C1 segment of cervical spinal cord (tissue), 14 donors: ENCODE measurements at places on chromosomes 16 and 17.
A peak's percentile ranks its signal among the peaks of the same experiment; 100 is the strongest.

DNA sequence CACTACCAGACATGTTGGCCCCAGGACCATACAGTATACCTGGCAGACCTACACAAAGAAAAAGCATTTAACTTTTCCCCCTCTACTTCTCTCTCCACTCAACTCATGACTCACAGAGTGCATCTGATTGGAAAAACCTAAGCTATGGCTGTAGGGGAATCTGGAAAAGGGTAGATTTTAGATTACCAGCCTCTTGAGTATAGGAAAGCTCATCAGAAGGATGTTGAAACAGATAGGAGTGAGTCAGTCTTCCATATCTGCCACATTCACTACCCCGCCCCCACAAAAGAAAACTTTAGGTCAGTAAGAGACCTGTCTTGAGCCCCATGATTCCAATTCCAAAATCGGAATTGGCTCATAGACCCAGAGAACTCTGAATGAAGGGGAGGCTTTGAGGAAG is 12.3 kb downstream of the KRT9 start:
- no peak for DNase-seq

DNA sequence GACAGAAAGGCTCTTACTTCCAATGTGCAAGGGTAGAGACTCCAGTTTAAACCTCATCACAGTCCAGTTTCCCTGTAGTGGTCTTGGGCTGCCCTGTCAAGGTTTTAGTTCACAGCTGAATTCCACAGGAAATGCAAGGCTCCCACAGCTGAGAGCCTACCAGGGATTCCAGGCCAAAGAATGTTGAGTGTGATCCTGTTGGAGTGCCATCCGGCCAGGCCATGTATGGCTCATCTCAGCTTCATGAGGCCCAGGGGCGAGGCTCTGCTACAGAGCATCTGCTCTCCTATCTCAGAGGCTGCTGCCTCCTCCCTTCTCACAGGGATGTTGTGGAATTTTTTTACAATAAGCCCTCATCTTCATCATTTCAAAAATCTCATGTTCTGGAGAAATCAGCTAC is 239.8 kb upstream of the CCL2 start:
- no peak for DNase-seq

- DNase-seq, result no peak
Measured at GRCh38 chr17:35541434-35541833, 4.0 kb upstream of the SLFN12L start.

GRCh38 chr17:57516290-57517230 is 228.5 kb downstream of the CCDC182 start:
- no peak for DNase-seq

GRCh38 chr16:50434872-50435478 is 66.2 kb upstream of the BRD7 start:
- DNase-seq, result no peak

DNA sequence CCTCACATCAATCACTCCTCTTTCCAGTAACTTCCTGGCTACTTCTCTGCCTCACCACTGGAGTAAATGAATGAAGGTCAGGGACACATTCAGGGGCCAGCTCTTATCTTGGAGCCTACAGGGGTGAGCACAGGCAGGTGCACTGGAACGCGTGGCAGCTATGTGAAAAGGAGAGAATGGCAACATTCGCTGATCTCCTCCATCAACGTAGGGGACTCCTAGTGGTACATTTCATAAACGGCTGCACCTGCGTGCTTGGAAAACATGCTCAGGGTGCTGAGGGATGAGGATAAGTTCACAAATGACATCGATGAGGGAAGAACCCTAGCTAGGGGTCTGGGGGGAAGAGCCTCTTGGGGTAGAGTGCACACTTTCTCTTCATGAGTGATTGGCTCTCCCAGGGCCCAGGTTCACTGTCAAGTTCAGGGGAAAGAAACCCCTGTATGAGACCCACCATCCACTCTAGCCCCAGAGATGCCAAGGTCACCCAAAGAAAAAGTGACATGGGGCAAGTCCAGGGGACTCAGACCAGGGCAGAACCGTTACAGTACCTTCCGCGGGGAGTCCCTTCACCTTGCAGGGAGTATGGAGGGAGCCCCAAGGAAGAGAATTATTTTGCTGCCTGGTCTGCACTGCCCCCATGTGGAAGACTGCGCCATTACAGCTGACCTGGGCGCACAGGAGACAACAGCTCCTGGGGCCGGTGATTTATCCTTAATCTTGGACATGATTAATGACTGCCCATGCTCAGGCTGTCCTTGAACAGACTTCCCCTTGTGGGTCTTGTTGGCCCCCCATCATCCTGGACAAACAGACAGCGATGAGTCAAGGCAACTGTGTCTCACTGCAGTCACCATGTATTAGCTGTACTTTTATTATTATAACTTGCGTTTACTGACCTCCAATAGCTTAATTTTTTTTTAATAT is 30.1 kb downstream of the VAC14 start:
- DNase-seq, result peak; percentile 52

DNA sequence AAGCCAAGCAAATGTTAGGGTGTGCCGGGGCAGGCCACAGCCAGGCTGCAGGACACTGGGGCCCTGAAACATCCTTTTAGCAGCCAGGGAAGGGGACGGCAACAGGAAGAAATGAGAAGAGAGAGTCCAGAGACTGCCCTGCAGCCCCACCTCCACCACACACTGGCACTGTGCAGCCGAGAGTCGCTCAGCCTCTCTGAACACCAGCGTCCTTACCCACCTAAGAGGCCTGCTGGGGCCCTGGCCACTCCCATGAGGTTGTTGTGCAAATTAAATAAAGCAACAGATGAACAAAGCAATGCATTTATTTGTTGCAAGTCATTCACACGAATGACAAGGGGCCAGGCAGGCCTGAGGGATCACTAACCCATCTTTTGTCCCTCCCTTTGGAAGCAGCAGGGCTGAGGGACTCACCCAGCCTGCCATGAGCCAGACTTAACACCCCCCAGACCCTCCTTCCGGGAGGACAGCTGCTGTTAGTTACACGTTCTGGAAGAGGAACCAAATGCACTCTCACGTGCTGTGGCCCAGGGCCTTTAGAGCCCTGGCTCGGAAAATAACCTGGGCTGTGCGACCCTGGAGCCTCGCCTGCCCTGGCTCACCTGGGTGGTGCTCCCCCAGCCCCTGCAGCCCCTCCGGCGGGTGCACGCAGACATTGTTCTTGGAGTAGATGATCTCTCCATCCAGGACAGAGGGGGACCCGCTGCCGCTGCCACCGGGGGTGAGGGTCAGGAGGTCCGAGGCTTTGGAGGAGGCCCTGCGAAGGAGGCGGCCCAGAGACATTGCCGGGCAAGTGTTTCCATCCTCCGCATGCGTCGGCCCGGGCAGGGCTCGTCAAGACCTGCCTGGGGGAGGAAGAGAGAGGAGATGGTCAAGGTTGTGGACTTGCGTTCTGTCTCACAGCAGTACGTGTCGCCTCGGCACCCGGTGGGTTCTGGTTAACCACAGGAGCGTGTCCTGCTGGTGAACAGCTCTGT is 22.6 kb downstream of the TBC1D16 start:
- DNase-seq, result no peak

DNA sequence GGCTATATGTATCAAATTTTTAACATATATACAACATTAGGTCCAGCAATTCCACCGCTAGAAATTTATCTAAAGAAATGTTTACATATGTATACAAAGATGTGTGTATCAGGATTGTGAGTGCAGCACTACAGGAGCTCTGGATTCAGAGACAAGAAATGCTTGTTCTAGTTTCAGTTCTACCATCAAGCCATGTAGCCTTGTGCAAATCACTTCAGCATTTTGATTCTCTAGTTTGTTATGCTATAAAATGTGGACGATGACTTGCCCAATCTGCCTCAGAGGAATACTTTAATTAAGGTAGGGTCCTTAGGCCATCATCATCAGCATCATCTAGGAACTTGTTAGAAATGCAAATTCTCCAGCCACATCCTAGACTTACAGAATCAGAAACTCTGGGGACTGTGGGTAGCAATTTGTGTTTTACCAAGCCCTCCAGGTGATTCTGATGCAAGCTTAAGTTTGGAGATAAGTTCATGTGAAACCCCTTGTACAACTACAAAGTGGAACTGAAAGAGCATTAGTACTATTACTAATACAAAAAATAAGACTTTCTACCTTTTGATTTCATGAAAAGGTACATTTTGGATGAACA is 131.2 kb upstream of the CORO6 start:
- no peak for DNase-seq

DNA sequence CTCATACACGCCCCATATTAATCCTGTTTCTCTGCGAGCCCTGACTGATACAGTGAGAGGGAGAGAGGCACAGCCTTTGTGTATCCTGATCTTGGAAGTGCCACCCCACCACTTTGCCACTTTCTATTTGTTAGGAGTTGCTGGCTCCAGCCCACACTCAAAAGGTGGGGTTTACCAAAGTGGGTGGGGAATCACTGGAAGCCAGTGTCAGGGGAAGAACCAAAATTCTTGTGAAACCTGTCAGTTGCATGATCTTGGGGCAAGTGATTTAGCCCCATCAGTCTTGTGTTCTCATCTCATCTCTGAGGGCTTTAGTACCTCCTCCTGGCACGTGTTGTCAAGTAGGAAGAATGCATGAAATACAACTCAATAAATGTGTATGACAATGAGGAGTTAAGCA is 119.5 kb downstream of the SOX9 start:
- DNase-seq, result no peak

- no peak for DNase-seq
Measured at GRCh38 chr16:85853547-85854545, 45.1 kb upstream of the IRF8 start.
